H1 (cell line): ENCODE measurements at places on chromosomes 4 and X. TPM values are rescaled to one million over a fixed set of nuclear protein-coding genes. Genes with fewer than 3 reads are reported as not detected.

DNA sequence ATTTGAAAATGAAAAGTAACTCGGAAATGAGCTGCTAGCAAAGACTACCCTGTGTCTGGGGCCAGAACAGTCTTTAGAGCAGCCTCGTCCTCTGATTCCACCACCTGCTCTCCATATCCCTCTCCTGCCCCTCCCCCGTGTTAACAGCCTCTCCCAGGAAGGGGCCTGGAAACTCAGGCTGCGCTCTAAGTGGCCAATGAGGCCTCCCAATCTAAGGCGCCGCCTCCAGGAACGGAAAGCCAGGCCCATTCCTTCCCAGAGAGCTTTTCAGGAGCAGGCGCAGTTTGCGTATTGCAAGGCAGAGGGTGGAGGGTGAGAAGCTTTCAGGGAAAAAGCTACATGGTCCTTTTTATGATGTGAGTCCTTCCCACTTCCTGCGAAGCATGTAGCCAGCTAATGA, 31.2 kb downstream of the RS1 start:
- DNase-seq: no peak

GRCh38 chr4:62156205-62156604, 956.1 kb downstream of the ADGRL3 start:
- no peak for DNase-seq

The EGFL6 gene
- total RNA-seq: 0.93 and 1.0 TPM in 2 replicates

- DNase-seq: no peak
These were observed 1611.2 kb downstream of the PCDH18 start for GRCh38 chr4:135921081-135921480.
